ENCODE measurements at places on chromosomes 13 and 19. TPM values are rescaled to one million over a fixed set of nuclear protein-coding genes. Genes with fewer than 3 reads are reported as not detected.
A peak's percentile ranks its signal among the peaks of the same experiment; 100 is the strongest.

DNA sequence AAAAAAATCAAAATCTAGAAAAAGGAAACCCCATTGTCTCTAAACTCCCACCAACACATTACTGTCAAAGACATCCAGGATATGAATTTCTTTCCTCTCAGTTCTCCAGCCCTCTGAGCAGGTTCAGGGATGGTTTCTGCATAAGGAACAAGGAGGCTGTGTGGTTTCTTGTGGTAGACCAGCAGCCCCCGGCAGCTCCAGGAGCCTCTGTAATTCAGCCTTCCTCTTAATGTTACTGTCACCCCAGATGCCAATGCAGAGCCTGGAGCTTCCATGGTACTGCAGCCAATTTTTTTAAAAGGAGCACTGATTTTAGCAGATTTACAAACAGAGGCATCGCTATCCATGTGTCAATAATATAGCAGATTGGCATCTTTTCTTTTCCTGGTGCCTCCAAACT is 100.6 kb upstream of the FAM216B start:
- no peaks in the 10 kb centered on the region for H3K27me3 ChIP-seq
- no peak overlapping the region for H3K27ac ChIP-seq
- H3K4me1 ChIP-seq = peaks cover 11% of the 10 kb centered on the region
- no peaks in the 10 kb centered on the region for H3K36me3 ChIP-seq
- no peak overlapping the region for H3K4me3 ChIP-seq
- no peak for DNase-seq

DNA sequence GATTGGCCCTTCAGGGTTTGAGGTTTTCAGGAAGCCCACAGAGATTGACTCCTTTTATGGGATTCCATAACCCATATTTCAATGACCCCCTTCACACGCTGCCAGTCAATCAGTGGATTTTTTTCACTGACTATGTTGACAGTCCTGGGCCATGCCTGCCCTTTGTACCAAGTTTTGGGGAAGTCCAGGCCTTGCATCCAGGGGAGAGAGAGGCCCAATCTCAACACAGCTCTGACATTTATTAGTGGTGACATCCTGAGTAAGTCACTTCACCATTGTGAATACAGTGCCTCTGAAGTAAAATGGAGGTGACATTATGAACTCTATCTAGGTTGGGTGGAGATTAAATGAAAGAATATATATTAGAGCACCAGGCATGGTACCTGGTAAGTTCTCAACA is 181.1 kb downstream of the NUFIP1 start:
- no peak for DNase-seq
- peaks cover 2% of the 10 kb centered on the region for H3K27me3 ChIP-seq
- no peak overlapping the region for H3K4me3 ChIP-seq

- DNase-seq = peak; percentile 84
- peak overlapping the region; percentile 81 for H3K27ac ChIP-seq
- peak overlapping the region; percentile 80 for H3K4me3 ChIP-seq
- peaks cover 8% of the 10 kb centered on the region for H3K27me3 ChIP-seq
- H3K36me3 ChIP-seq = no peaks in the 10 kb centered on the region
Observed at GRCh38 chr19:1324806-1325567, 39.3 kb downstream of the EFNA2 start.

GRCh38 chr19:28075229-28075628 is 1137.7 kb downstream of the UQCRFS1 start:
- H3K27me3 ChIP-seq = no peaks in the 10 kb centered on the region
- no peak overlapping the region for H3K27ac ChIP-seq
- no peaks in the 10 kb centered on the region for H3K36me3 ChIP-seq
- DNase-seq = no peak
- no peaks in the 10 kb centered on the region for H3K4me1 ChIP-seq

DNA sequence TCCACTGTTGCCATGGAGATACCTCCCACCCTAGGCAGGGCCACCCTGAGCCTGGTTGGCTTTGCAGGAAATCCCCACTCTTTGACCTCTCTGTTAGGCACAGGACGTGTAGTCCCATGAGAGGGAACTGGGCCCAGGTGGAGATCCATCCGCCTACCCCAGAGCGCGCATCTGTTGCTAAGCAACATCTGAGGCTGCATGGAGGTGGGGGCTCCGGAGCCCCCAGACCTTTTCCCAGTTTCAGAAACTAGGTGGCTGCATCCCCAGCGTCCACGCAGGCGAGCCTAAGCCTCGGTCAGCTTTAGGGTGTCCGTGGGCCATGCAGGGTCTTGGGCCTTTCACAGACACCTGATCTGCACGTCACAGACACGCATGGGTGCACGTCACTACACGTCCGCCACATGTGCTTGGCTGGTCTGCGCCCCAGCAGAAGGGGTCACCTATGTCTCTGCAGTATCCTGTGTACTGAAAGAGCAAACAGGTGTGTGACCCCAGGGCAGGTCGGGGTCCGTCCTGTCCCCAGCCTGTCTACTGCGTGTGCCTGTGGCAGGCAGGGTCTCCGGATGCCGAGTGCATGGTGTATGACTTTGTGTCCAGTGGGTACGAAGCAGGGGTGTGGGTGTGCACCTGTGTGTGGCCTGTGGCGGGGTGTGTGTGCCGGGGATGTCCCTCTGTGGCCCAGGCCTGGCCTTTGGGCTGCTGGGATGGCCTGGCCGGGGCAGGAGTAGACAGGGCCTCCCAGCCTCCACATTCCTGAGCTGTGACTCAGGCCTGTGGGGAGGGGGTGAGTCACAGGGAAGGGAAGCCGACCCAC is 4.1 kb upstream of the CIRBP start:
- peaks cover 12% of the 10 kb centered on the region for H3K27me3 ChIP-seq
- peak overlapping the region; percentile 78 for H3K27ac ChIP-seq
- peak overlapping the region; percentile 68 for H3K4me3 ChIP-seq

Gene BRME1
- 4.6 TPM for total RNA-seq

- H3K27ac ChIP-seq = no peak overlapping the region
- no peaks in the 10 kb centered on the region for H3K27me3 ChIP-seq
- no peak for DNase-seq
- no peaks in the 10 kb centered on the region for H3K36me3 ChIP-seq
Observed at GRCh38 chr13:34414616-34415015, 527.5 kb upstream of the NBEA start.

DNA sequence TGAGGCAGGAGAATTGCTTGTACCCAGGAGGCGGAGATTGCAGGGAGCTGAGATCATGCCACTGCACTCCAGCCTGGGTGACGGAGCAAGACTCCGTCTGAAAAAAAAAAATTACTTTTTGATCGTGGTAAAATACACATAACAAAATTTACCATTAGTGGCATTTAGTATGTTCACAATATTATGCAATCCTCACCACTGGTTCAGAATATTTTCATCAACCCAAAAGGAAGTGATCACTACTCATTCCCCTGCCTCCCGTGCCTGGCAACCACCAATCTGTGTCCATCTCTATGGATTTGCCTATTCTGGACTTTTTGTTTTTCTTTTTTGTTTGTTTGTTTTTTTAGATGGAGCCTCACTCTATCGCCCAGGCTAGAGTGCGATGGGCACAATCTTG is 1.2 kb upstream of the PALM3 start:
- H3K27me3 ChIP-seq = peaks cover 8% of the 10 kb centered on the region
- H3K4me1 ChIP-seq = peaks cover 2% of the 10 kb centered on the region
- DNase-seq = no peak

DNA sequence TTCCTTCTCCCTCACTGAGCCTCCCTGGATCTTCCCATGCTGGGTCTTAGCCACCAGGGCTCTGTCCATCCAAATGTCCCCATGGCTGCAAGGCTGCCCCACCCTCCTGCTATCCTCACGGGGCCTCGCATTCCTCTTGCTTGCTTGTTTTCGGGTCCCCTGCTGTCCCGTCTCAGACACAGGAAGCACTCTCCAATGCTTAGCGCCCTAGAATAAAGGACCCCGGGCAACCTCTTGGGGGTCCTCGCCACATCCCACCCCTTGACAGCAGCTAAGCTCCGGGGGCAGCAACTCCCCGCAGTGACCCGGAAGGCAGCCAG is 23.7 kb downstream of the SH3GL1 start:
- peaks cover 7% of the 10 kb centered on the region for H3K27me3 ChIP-seq
- DNase-seq = no peak
- peak overlapping the region; percentile 49 for H3K4me3 ChIP-seq
- H3K36me3 ChIP-seq = no peaks in the 10 kb centered on the region

DNA sequence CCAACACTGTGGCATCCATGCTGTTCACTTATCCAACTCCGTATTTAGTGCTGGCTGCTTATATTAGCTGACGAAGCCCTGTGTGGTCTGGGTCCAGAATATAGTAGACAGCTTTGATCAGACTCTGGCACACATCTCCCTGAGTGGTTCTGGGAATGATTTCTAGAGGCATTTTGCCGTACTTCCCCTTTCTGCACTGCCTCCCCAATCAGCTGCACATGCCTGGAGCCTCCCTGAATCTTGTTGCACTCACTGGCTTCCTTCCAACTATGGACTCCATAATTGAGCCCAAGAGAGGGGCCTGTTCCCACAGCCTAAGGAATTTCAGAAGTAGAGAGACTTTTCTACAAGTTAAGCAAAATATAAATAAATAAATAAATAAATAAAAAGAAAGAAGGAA is 30.4 kb upstream of the PCDH8 start:
- H3K27ac ChIP-seq = no peak overlapping the region
- H3K4me1 ChIP-seq = peaks cover 15% of the 10 kb centered on the region
- H3K36me3 ChIP-seq = peaks cover 24% of the 10 kb centered on the region
- DNase-seq = no peak
- no peak overlapping the region for H3K4me3 ChIP-seq
- peaks cover 2% of the 10 kb centered on the region for H3K27me3 ChIP-seq

Gene YJEFN3
- 21.6 TPM for total RNA-seq

Measured in glutamatergic neuron (in vitro differentiated cells).